ENCODE measurements at places on chromosomes 5 and 9.
A peak's percentile ranks its signal among the peaks of the same experiment; 100 is the strongest.

DNA sequence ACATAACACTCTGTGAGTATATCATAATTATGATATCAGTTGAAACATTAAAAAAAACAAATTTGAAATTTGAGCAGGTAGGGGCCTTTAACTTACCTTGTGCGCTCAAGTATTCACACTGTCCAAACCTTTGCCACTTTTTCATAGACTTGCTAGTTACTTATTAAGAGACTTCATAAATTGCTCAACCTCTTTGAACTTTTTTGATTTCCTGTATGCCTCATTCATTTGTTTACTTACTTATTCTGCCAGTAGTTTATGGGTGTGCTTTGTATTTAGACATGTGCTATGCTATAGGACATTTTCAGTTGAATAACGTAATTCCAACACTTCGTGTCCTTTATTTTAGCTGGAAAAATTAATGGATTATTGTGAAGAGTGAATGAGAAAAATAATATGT, 204.8 kb downstream of the HCN1 start:
- no peak for DNase-seq

DNA sequence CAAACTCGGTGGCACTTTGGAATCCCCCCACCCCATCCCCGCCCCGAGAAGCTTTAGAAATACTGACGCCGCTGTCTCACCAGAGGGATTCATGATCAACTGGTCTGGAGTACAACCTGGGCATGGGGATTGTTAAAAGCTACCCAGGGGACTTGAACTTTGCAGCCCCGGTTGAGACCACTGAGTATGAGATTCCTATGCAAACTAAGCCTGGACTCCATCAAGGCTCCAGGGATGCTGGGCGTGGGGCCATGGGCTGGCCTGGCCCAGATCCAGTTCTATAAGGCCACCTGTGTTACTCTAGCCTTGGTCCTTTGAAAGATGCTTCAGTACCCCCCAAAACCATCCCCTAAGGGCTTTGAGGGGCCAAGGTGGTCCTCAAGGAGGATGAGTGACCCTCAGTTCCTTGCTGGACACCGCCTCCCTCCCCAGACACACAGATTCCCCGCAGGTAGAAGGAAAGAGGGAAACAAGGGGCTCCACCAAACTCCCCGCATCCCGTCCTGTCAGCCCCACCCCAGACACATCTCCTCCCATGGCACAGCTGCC, 68.5 kb downstream of the MRPL36 start:
- DNase-seq, result no peak

- DNase-seq, result peak; percentile 91
Measured at GRCh38 chr9:134707031-134707680, 65.6 kb downstream of the COL5A1 start.

DNA sequence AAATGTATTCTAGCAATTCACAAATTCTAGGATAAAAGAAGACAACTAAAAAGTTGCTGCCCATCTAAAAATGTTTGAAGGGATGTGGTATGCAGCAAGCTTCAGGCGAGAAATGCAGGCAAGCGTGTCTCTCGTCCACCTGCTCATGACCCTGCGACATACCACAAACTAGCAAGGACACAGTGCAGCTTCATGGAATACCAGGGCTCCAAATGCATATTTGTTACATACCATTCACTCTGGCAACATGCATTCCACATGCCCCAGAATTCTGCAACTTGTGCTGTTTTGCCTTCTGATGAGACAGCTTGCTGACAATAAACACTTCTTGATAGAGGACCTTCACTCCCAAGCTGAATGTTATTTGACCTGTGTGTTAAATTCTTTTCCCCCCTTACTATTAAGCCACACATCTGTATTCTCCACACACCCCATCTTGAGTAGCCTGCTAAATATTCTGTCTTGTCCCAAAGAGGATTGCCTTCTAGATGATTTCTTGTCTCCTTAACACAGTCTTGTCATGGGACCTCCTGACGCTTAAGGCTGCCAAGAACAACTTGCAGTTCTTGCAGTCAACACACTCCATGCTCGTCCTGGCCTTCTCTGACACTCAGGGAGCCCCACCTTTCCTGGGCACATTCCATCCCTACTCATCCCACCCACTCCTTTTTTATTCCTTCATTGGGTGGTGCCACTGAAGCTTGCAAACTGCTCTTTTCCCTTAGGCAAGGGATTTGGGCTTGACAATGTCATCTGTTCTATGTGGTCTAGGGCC, 340.5 kb downstream of the PIK3R1 start:
- DNase-seq, result peak; percentile 42

- DNase-seq, result peak; percentile 11
Measured at GRCh38 chr9:100308965-100309564, 43.7 kb downstream of the TEX10 start.

DNA sequence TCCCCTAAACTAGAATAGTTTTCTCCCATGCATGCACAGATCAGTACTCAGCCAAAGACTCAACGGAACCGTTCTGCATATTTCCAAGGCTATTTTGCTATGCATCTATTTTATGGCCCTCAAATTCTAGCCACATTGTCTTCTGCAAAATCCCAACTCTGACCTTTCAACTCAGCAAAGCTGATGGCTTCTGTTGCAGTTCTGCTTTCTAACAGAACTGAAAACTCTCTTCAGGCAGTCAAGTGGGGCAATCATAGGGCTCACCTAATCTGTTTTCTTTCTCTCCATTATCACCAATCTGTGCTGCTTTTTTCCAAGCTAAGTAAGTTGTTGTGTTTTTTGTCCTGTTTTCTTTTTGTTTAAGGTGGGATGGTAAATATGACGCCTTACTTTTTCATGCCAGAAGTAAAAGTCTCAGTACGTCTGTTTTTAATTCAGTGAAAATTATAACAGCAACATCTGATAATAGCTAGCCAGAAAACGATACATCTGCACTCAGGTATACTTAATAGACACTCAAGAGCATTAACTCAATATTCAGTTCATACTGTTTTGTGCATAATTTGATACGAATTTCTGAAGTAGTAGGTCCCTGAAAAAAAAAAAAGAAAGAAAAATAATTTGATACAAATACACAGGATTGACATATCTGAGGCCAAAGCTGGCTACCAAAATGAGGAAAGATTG, 454.3 kb downstream of the TLE1 start:
- DNase-seq, result no peak

DNA sequence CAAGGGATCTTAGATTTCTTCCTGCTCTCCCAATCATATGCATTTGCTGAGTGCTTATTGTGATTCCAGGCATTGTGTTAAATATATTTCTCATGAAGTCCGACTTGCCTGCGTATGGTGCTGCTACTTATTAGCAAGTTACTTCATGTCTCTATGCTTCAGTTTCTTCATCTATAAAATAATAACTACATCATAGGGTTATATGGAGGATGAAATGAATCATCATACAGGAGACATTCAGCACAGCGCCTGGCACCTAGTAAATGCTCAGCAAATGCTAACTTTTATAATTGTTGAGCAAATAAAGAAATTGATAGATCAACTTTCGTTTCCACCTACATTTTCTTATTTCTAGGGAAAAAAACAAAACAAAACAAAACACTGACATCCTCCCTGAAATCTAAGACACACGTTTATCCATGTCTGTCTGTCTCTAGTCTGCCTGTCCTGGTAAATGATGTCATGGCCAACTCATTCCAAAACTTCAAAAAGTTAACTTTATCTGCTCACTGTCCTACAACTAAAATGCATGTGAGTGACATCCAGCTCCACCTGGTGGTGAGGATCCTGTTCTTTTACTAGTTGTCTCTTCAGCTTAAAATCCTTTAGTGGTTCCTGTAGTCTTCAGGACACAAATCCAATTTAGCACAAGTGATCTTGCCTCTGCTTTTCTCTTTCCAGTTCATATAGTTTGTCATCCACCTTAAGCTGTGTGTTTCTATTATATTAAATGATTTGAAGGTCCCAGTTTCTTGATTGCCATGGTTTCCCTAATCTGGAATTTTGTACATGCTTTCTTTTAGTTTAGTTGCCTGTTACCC, 27.7 kb downstream of the PPP3R2 start:
- peak; percentile 63 for DNase-seq

DNA sequence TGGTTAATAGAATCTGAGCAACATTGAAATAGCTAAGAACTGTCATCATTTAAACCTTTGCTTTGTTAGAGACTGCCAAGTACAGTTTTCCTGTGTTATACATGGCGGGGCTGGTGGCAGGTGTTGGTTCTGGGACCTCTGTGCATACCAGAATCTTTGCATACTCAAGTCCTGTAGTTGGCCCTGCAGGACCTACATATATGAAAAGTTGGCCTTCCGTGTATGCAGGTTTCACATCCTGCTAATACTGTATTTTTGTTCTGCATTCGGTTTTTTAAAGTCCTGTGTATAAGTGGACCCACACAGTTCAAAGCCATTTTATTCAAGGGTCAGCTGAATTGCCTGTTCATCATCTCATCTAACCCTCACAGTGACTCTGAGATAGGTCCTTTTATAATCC, 36.4 kb downstream of the LARP1 start:
- no peak for DNase-seq

DNA sequence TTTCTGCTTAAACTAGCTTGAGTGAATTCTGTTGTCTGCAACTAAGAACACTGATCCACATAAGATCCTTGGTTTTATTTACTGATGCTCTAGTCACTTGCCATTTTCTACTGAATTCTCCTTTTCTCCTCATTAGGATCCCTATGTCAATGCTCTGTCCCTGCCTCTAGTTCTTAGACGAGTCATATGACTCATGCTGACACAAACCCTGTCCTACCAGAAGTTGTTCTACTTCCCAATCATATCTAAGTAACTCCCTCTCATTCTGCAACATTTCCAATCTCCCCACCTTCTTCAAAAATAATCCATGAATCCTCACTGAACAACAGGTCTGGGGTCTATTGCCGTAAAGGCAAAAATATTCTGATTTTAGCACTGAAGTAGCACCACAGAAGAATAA, 47.1 kb upstream of the DMRT1 start:
- DNase-seq, result no peak

- DNase-seq, result no peak
Measured at GRCh38 chr5:63854076-63854475, 108.2 kb downstream of the HTR1A start.

- DNase-seq, result no peak
Measured at GRCh38 chr5:57693488-57694305, 211.1 kb upstream of the ACTBL2 start.

- no peak for DNase-seq
Measured at GRCh38 chr9:105329719-105330062, 85.2 kb downstream of the SLC44A1 start.

GRCh38 chr5:97118261-97119006, 24.0 kb downstream of the LIX1 start:
- no peak for DNase-seq

- DNase-seq, result no peak
Measured at GRCh38 chr5:42719034-42719433, 37.6 kb upstream of the CCDC152 start.

- no peak for DNase-seq
Measured at GRCh38 chr5:92237896-92238295, 854.8 kb upstream of the ARRDC3 start.

- DNase-seq, result no peak
Measured at GRCh38 chr5:144141585-144141984, 28.9 kb downstream of the YIPF5 start.

- no peak for DNase-seq
Measured at GRCh38 chr9:101081641-101082040, 53.1 kb downstream of the PLPPR1 start.

- DNase-seq, result no peak
Measured at GRCh38 chr9:126296687-126297086, 29.9 kb upstream of the MVB12B start.

GRCh38 chr9:88302579-88303324, 85.5 kb upstream of the SPIN1 start:
- DNase-seq, result no peak

- DNase-seq, result no peak
Measured at GRCh38 chr9:85246541-85246940, 495.2 kb downstream of the AGTPBP1 start.

DNA sequence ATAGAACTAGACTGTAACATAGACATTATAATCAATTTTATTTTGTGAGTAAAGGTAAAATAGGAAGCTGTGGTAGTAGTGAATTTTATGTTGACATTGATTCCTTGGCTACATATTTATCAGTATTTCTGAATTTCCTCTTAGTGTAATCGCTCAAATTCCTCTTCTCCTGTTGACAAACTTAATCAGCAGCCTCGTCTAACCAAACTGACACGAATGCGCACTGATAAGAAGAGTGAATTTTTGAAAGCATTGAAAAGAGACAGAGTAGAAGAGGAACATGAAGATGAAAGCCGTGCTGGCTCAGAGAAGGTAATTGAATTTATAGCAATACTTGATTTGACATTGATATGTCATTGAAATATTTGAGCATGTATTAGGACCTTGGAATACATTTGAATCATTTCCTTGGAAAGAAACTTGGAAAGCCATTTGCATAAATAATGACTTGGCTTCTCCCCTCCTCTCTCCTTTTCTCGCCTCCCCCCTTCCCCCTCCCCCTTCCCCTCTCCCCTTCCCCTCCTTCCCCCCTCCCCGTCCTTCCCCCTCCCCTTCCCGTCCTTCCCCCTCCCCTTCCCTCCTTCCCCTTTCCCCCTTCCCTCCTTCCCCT, 75.5 kb downstream of the GPBP1 start:
- DNase-seq, result no peak

DNA sequence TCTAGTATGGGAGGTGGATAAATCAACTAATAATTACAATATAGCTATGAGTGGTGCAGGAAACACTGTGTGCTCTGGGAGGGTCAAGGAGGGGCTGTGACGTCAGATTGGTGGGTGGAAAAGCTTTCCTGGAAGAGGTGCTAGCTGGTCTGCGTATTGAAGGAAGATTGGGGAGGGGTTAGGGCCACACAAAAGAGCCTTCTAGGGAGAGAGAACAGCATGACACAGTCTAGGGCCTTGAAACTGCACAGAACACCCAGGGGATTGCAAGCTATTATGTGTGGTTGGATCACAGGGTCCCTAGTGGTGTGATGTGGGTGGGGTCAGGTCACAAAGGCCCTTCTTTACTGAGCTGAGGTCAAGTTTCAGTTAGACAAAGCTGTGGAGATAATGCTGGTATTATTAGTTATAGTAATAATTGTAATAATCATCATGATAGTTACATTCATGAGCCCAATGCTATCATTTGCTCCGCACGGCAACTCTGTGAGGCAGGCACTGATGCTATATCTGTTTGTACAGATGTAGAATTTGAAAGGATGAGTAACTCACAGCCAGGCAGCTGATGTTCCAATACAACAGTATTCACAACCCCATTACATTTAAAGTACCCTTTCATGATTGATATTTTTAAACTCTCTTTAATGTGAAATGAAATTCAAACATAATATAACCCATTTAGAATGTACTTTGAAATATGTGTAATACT, 197.4 kb upstream of the IL12B start:
- DNase-seq, result no peak

DNA sequence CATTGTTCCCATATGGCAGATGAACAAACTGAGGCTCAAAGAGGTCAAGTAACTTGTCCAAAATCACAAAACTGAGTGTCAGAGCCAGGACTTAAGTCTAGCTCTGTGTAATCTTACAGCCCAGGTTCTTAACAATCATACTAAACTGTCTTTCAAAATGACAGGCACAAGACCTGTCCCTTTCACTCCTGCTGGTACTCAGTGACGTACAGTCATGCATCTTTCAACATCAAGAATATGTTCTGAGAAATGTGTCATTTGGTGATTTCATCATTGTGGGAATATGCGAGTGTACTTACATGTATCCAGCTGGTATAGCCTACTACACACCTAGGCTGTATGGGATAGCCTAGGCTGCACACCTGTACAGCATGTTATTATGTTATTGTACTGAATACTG, 646.8 kb upstream of the WWC1 start:
- no peak for DNase-seq

GRCh38 chr9:119951090-119951489, 581.9 kb upstream of the BRINP1 start:
- peak; percentile 25 for DNase-seq

- DNase-seq, result no peak
Measured at GRCh38 chr9:79286992-79287707, 284.6 kb upstream of the TLE4 start.
